ENCODE measurements at places on chromosomes 4 and X.

DNA sequence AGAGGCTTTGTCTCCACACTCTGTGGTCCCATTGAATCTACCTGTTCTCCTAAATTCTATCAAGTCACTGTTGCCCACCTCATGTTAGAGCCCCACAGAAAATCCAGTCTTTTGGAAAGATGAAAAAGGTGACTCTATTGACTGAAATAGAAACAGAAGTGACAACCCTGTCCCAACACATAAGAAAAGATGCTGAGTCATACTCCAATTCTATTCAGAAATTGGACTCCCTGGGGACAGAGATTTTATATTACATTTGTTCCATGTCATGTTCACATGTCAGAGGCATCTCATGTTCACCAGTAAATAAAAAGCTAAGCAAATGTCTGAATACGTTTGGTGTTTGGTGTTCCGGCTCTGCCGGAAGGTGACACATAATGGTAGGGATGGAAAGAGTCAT is 2.9 kb upstream of the GRPR start:
- no peak for DNase-seq

- DNase-seq: no peak
Observed at GRCh38 chrX:87338510-87338909, 179.1 kb upstream of the KLHL4 start.

GRCh38 chr4:31088600-31089230 is 368.5 kb downstream of the PCDH7 start:
- DNase-seq: no peak

DNA sequence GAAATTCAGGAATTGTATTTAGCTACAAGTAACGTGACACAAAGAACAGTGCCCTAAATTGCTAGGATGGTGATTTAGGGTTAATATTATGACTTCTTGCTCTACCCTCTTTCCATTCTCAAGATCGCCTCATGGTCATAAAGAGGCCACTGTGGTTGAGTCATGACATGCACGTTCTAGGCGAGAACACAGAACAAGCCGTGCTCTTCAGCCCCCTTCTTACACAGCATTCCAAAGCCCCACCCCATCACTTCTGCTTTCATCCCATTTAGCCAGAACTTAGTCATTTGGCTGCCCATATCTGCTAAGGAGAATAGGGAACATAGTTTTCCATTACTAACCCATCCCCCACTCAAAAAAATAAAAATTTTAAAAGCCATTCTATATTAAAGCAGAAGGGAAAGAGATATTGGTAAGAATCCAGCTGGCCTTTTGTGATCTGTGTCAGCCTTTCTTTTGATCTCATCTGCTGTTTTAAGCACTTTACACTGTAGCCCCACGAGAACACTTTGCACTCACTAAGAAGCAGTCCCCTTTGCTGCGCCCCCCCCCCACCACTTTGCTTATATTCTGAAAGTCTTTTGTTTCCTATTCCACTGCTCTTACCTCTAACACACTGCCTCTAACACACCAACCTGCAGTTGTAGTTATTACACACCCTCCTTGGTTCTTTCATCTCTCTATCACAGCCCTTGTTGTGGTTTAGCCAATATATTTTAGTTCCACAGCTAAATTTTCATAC is 28.4 kb downstream of the NPNT start:
- DNase-seq: no peak

- no peak for DNase-seq
Observed at GRCh38 chrX:66684196-66684595, 45.3 kb upstream of the EDA2R start.

DNA sequence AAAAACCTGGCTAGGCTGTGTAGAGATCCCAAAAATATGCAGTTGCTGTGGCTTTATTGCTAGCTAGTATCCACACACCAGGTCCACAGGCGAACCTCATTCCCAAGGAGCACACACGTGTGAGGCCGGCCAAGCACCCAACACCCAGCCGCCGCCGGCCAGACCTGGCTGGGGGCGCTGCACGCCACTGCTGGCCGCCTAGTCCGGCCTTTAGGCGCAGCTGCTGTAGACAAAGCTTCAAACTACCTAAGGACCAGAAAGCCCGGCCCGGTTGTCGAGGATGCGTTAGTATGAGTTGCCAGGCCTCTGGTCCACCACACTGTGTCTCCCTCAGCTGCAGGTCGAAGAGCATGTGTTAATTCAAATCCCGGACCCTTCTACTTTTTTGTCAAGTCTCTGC is 3.1 kb downstream of the POU3F4 start:
- DNase-seq: no peak

Measured in caudate nucleus (tissue), 63 donors.